NCI-H146 (cell line): ENCODE measurements at places on chromosomes 5 and 9.

- DNase-seq: no peak
Measured at GRCh38 chr5:176768174-176768970, 42.0 kb upstream of the UNC5A start.

GRCh38 chr5:11047030-11047429 is 286.0 kb upstream of the DAP start:
- no peak for DNase-seq

GRCh38 chr9:83281306-83282255 is 218.6 kb upstream of the RASEF start:
- DNase-seq: no peak

- DNase-seq: no peak
Measured at GRCh38 chr9:21741151-21741550, 61.3 kb upstream of the MTAP start.

DNA sequence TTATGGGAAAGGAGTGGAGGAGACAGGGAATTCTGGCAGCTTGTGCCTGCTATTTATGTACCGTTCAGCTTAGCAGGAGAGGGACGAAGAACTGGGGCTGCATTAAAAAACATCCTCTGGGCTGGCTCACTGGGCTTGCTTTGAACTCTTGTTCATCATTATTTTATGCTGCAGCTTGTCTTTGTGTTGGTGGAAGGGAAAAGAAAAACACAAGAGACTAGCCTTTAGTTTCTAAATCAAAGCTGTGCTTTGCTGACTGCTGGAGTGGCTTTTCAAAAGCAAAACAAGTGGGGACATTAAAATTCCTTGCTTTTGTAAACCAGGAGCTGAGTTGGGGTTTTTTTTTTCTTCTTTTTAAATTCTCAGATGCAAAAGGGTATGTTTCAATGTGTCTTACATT is 5.9 kb upstream of the RGMB start:
- no peak for DNase-seq

DNA sequence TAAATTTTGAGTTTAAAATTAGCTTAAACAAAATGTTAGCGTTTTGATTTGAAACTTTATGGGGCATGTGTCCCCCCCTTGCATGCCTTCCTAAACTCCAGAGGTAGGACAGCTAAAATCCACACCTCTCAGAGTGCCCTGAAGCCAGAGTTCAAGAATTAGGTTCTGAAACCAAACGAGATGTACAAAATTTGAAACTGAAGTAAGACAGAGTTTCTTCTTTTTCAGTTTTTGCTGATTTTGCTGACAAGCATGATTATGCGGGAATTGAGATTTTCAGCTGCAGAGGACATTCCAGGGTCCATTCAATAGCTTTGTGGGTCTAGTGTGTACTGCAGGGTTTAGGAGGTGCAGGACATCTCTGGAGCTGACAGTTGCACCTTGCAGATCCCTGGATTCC is 17.1 kb upstream of the LOX start:
- no peak for DNase-seq

DNA sequence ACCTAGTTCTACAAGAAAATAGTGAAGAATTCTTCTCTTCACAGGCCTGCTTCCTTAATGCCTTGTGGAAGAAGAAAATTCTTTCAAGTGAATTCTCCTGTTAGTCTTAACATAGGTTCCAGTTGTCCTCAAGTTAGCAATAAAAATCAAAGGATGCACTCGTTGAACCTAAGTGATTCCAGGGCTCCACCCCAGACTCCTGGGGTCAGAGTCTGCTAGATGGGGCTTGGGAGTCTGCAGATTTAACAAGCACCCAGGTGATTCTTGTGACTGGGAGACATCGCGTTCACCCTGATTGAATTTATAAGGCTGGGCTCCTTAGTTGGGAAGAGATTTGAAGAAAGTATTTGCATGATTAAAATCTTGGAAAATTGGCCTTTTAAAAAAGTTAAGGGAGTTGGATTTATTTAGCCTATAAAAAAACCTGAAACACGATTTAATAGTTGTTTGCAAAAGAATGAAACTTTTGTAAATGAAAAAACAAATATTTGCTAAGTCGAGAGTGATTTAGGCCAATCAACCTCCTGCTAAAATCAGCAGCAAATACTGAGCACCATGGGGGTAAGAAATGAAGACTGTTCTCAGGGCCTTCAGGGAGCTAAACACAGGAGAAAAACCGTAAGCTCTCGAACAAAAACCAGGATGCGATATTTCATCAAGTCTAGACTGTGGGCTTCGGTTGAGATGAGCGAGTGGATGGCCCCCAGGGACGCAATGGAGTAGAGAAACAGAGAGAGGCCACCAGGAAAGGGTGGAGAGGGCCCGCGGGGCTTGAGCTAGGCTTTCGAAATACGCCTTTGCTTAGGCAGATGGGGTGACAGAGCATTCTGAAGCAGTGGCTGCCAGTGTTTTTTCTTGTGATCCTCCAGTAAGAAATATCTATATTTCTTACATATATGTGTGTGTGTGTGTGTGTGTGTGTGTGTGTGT is 86.9 kb upstream of the TTC23L start:
- DNase-seq: no peak

GRCh38 chr9:105144841-105145240 is 99.6 kb upstream of the SLC44A1 start:
- DNase-seq: no peak

DNA sequence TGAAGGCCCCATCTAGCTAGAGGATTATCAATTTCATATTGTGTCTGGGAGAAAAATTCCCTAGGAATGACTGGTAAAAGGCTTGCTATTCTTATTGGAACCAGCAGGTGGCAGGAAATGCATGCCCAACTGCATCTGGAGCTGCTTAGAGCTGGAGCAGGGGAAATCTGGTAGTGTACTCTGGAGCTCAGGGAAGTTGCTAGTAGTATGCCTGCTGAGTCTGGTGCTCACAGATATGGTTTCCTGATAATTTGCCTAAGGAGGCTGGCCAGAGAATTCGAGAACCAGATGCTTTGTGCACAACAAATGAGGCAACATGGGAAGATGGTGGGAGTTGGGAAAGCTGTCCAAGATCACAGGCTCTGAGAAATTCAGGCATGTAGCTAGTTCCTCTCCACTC is 53.7 kb downstream of the G3BP1 start:
- DNase-seq: peak; percentile 47

GRCh38 chr5:157431544-157432200 is 28.3 kb upstream of the NIPAL4 start:
- peak; percentile 4 for DNase-seq

DNA sequence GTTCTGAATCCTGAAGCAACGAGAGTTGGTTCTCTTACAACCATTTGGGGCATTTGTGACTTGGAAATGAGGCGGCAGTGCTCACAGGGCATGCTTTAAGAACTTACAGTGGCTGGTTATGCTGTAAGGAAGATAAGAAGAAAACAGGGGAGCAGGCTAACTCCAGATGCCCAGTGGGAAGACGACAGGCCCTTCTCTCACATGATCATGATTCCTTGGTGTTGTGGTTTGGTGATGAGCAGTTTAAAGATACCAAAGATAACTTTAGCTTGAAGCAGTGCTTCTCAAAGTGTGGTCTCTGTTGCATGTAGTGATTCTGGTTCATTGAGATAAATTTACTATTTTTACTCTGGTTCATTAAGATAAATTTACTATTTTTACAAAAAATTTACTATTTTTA is 2.6 kb upstream of the HABP4 start:
- no peak for DNase-seq

DNA sequence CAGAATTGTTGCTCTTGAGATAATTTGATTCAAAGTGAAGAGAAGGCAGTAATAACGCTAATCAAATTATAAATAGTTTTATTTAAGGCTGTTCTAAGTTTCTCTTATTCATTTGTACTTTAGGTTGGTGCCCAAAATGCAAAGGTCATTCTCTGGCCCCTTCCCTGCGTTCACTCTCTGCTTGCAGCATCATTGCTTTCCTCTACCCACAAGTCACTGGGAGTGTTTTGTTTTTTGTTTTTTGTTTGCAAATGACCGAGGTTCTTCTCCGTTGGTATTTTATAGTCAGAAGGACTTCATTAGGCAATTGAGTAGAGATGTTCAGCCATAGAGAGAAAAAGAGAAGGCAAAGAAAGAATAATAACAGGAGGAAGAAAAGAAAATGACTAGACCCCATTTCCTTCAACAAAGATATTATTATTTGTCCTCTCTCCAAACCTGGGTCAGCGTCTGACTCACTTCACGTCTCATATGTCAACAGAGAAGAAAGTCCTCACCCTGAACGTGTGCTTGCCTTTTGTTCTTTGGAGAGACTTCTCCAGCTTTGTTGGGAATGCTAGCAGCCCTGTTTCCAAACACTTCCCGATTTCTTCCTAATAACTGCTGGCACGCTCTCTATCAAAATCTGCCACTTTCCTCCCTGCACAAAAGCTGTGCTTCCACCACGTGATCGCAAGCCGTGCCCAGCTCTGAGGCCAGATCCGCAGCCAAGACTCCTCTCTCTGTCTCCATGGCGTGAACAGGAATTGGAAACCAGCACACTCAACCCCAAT is 119.8 kb downstream of the EBF1 start:
- DNase-seq: no peak

GRCh38 chr9:127763918-127764384 is 14.5 kb downstream of the SH2D3C start:
- DNase-seq: no peak

- DNase-seq: no peak
Measured at GRCh38 chr9:88998503-88998902, 7.2 kb downstream of the S1PR3 start.

DNA sequence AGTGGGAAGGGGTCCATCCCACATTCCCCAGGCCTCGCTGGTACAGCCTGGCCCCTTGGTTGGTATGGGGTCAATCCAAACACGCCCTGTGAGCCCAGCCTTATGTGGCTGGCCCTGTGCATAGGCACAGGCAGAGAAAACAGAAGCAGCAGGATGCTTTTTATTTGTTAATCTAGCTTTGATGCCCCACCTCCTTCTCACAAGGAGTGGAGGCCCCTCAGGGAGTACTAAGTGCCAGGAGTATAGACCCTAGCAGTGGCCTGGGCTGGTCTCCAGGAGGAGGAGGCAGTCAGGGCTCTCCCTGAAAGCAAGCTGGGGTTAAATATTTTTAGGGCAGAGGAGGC is 14.6 kb upstream of the TCF7 start:
- DNase-seq: no peak

GRCh38 chr5:120368923-120369715 is 95.0 kb upstream of the PRR16 start:
- no peak for DNase-seq

DNA sequence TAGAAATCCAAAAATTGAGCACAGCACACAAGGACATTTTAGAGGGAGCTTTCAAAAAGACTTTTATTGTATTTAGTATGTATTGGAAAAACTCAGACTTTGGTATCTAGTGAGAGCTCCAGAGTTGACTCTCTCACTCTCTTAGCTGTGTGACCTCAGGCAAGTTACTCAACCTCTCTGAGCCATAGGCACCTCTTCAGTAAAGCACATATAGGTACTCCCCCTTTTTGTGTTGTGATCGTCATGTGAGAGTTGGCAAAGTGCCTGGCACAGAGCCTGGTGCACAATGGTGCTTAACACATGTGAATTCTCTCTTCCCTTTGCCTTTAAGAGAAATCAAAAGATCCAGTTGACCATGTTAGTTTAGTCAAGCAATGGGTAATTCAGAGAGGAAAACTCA is 186.2 kb downstream of the TMEM38B start:
- no peak for DNase-seq

DNA sequence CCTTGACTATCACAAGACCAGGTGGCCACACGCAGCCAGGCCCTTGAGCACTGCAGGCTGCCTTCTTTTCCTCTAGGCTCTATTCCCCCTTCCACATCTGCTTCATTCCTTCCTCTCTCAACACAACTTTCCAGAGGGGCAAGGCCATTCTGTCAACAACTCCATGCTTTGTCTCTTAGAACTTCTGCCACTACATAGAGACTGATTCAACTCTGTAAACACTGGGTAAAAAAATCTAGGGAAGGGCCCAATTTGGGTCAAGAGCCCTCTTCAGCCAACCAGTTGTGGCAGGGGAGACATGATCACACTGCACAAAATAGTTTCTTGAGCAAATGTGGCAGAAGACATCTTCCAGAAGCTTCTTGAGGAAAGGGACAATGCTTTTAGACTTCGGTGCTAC is 55.6 kb downstream of the ATPSCKMT start:
- DNase-seq: no peak

DNA sequence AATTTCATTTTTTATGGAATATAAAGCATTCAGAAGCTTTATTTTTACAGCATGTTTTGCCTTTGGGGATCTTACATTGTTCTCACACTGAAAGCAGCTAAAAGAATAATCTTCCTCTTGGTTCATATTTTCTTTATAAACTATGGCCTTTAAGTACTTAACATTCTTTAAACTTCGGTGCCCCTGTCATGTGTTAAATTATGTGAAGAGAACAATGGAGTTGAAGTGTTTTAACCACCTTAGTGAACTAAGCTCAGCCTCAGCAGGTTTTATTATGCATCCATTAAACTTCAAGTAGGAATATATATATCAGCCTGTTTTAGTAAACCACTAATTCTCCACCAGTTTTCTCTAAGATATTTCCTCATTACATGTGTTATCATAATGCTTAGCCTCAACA is 371.4 kb upstream of the CDH18 start:
- no peak for DNase-seq

DNA sequence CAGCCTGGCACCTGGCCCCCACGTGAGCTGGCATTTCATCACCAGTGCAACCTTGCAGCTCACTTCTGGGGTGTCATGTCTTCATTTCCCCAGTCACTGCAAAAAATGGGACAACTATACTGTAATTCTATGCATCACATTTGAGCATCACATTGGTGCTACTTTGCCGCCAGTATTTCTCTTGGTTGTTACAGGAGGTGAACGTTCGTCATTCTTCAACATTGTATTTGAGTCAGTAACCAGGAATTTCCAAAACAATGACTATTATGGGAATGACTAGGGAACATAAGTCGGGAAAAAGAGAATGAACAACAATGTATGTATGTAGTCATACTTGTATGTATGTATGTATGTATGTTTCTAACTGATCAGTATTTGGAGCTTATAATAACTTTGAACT is 1278.0 kb downstream of the EFNA5 start:
- no peak for DNase-seq

DNA sequence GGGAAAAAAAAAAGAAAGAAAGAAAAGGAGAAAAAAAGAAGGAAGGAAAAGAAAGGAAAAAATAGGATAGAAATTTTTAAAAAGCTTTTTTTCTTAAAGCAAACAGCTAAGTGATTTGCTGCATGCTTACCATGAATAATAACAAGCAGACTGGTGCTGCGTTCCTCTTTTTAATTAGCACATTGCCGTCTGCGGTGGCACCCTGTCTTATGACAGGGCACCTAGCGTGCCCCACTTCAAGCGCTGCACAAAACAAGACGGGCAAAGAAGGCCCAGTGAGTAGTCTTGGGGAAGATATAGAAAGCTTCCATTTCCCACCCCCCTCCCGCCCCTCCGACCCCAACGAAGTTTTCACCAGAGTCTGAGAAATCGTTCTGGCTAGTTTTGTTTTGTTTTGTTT is 513.9 kb downstream of the ZNF608 start:
- DNase-seq: no peak

DNA sequence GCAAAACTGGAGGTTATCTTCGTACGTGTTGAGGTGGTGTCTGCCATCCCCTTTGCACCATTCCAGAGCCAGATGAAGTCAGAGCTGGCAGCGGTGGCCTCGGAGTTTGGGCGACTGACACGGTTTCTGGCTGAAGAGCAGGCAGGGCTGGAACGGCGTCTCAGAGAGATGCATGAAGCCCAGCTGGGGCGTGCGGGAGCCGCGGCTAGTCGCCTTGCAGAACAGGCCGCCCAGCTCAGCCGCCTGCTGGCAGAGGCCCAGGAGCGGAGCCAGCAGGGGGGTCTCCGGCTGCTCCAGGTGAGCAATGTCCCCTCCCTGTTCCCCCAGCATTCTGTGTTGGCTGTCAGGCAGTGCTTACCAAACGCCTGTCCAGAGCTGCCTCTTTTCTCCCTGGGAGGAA is 9.5 kb downstream of the TRIM41 start:
- DNase-seq: no peak
